ENCODE measurements at places on chromosomes 6 and 20. TPM values are rescaled to one million over a fixed set of nuclear protein-coding genes. Genes with fewer than 3 reads are reported as not detected.

The BPI gene
- not detected for total RNA-seq

The SLC26A8 gene
- total RNA-seq, result not detected

The BNIP5 gene
- not detected for total RNA-seq

The AKAP7 gene
- 2.6 TPM for total RNA-seq

The ALDH8A1 gene
- total RNA-seq, result 0.48 TPM

The SLC22A16 gene
- total RNA-seq, result not detected

The MUC22 gene
- not detected for total RNA-seq

The EYS gene
- total RNA-seq, result 3.2 TPM

The TFAP2B gene
- not detected for total RNA-seq

The SCUBE3 gene
- 1.7 TPM for total RNA-seq

The KHDC1 gene
- total RNA-seq, result 0.33 TPM

The FAM217A gene
- total RNA-seq, result not detected

The TTBK1 gene
- not detected for total RNA-seq

The IMPG1 gene
- total RNA-seq, result 0.29 TPM

The CRISP2 gene
- not detected for total RNA-seq

The TUBB2B gene
- 5.6 TPM for total RNA-seq

The GABRR1 gene
- total RNA-seq, result 0.10 TPM

The OLIG3 gene
- total RNA-seq, result not detected

The CPXM1 gene
- total RNA-seq, result 0.19 TPM

The DCDC2 gene
- total RNA-seq, result not detected

The PRKN gene
- total RNA-seq, result 1.6 TPM

The TRIM15 gene
- not detected for total RNA-seq

The PAX1 gene
- not detected for total RNA-seq

The PI16 gene
- not detected for total RNA-seq

The CRISP3 gene
- total RNA-seq, result not detected

The CDSN gene
- under 0.01 TPM for total RNA-seq

The SIRPB2 gene
- total RNA-seq, result 4.2 TPM
